ENCODE measurements at places on chromosomes 2 and 18.

- peak; percentile 48 for DNase-seq
These were observed 3.1 kb downstream of the STK39 start for GRCh38 chr2:168244318-168244717.

- no peak for DNase-seq
These were observed 857.3 kb downstream of the RNF144A start for GRCh38 chr2:7774481-7774880.

DNA sequence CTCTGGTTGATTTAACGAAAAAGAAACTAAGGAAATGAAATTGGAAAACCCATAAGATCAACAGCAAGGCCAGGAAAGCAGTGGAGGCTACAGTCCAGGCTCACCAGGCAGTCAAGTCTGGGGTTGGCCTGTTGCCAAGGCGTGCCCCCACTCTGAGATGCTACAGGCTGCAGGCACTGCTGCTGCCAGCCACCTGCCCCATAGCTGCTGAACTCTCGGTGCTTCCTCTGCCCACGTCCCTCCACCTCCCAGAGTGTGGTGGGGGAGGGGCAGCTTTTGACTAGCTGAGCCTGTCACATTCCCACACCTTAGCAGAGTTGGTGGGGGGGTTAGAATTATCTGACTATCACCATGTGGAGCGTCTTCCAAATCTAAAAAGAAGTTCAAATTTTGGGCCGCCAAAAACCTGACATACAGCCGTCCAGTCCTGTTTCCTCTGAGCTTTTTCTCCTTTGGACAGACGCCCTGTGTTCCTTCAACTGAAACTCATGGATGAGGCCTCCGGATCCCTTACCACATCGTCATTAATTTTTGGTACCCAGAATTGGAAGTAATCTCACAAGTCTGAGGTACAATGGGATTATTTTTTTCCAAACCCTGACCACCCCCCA, 3.9 kb upstream of the SH3RF3 start:
- DNase-seq = no peak

DNA sequence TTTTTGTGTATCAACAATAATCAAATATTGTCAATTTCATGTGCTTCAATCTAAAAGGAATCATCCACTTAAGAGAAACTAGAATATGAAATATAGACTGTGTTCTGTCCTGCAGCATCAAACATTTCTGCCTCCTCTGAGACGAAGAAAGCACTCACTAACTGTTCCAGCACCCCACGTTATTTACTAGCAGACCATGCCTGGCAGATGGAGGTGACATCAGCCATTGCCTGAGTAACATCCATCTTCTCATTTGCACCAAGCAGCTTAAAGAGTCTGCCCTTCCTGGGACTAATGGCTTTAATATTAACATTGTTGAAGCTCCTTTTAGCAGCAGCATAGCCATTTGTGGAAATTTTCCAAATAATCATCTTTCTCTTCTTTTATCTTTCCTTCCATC, 25.7 kb downstream of the SGPP2 start:
- no peak for DNase-seq

Measured in activated T-helper 2 cell treated with anti-CD3 and anti-CD28 coated beads, Interferon-gamma antibody, Interleukin-2, Interleukin-4, amounts not matched to agents 10 μg/mL and 5 μg/mL and 100 μg/mL, durations not matched to agents 14 hours and 24 hours and 36 hours (primary cell).